ENCODE measurements at places on chromosomes 12 and 14.

- DNase-seq = no peak
Measured at GRCh38 chr14:61438497-61438859, 117.1 kb downstream of the PRKCH start.

- no peak for DNase-seq
Measured at GRCh38 chr14:50616275-50616674, 51.8 kb downstream of the SAV1 start.

DNA sequence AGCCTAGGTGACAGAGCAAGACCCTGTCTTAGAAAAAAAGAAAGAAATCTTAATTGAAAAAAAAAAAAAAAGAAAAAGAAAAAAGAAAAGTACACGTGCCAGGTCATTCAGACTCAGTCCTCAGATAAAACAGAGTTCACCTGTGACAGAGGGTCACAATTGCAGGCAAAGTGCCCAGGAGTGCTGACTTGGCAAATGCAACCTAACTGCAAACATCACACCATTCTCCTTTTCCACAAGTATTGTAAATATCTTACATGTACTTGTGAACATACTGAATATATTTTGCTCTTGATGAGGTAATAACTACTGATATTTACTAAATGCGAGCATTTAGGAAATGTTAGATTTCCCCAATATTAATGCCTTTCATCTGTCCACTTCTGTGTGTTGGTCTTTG is 9.0 kb upstream of the COL2A1 start:
- DNase-seq = no peak

- no peak for DNase-seq
Measured at GRCh38 chr14:101332281-101332680, 229.0 kb upstream of the DIO3 start.

GRCh38 chr14:63611078-63611477 is 30.6 kb downstream of the WDR89 start:
- DNase-seq = no peak

DNA sequence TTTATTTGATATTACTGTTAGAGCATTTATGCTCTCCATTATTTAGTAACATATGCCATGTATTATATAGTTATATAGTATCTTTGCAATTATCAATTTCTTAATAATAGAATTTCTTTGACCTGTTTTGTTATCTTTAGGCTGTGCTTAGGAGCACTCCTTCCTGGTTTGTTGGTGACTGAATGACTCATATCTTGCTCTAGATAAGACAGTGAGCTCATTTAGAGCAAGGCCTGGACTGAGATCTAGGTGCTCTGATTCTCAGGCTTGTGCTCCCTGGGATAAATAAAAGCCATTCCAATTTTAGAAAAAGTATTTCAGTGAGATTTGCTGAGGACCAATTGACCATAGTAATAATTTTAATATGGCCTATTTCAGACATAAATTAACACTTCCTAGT is 951.2 kb downstream of the FLRT2 start:
- DNase-seq = no peak

GRCh38 chr12:110930348-110931314 is 10.3 kb upstream of the MYL2 start:
- no peak for DNase-seq

GRCh38 chr12:109163167-109163566 is 46.8 kb downstream of the ACACB start:
- DNase-seq = no peak

GRCh38 chr12:82517027-82517426 is 158.7 kb downstream of the METTL25 start:
- DNase-seq = peak; percentile 29

- DNase-seq = no peak
Measured at GRCh38 chr12:15942475-15942874, 31.3 kb downstream of the DERA start.

- no peak for DNase-seq
Measured at GRCh38 chr12:123264642-123265041, 7.0 kb downstream of the CDK2AP1 start.

DNA sequence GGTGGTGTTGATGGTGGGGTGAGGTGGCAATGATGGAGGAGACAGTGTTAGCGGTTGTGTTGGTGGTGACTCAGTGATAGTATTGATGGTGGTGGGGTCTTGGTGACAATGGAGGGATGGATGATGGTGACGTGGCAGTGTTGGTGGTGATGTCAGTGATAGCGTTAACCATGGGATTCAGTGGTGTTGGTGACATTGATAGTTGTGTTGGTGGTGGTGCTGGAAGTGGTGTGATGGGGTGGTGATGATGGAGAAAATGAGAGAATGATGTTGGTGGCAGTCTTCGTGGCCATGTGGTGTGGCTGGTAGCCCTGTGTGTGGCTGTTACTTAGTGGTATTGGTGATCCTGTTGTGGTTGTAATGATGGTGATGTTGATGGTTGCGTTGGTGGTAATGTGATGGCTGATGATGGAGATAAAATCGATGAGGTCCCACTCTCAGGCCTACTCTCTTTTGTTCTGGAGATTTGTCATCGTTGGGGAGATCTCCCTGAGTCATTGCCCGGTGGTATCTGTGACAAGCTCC is 2.6 kb downstream of the DTX1 start:
- no peak for DNase-seq

GRCh38 chr12:49330631-49331379 is 6.2 kb downstream of the C1QL4 start:
- DNase-seq = no peak

DNA sequence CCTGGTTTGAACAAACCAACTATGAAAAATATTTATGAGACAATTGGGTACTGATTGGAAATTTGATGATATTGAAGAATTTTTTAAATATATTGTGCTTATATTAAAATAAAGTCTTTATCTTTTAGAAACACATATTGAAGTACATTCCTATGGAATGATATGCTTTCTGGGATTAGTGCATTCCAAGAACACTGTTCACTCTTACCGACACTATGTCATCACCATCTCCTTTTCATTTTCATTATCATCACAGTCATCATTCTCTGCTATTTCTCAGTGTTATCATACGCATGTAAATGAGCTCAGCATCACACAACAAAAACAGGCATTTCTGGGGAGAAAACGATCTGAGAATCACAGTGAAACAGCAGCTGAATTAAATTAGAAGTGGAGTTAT is 513.3 kb upstream of the CCDC196 start:
- DNase-seq = no peak

DNA sequence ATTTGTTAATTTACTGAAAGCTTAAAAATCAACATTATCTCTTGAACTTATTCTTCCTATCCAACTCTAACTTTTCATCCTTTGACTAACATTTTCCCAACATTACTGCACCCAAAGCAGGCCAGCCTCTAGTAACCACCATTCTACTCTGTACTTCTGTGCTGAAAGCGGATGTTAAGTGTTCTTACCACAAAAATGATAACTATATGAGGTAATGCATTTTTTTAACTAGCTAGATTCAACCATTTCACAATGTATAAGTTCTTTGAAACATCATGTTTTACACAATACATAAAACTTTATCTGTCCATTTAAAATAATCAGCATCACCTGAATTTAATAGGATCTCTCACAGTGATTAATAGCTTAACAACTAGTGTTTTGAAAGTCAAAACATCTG is 468.5 kb upstream of the MGAT4C start:
- no peak for DNase-seq
